ENCODE measurements at places on chromosomes 7 and 10.

DNA sequence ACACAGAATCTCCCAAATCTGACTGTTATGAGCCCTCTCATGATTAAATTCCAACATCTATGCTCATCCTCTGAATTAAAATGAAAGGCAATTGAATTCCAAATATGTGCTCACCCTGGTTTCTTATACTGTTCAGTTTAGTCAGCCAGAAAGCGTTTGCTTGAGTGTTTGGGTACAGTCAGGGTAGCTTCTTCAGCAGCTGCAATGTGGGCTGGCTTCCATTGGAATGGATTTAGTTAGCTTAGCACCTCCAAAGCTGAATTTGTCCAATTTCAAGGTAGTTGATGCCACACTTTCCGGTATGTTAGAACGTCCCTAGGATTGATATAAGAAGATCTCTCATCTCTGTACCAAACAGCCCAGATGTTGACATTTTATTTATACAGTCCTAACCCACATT, 9.3 kb downstream of the KLHL7 start:
- no peak for DNase-seq

DNA sequence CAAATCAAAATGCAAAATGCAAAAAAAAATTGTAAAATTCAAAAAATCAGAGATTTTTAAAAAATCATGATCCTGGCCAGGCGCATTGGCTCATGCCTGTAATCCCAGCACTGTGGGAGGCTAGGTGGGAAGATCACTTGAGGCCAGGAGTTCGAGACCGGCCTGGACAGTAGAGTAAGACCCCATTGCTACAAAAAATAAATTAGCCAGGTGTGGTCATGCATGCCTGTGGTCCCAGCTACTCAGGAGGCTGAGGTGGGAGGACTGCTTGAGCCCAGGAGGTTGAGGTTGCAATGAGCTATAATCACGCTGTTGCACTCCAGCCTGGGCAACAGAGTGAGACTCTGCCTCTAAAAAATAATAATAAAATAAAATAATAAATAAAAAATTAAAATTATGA, 155.8 kb upstream of the TCF7L2 start:
- DNase-seq, result no peak

GRCh38 chr7:28135760-28136159, 44.8 kb downstream of the JAZF1 start:
- no peak for DNase-seq

DNA sequence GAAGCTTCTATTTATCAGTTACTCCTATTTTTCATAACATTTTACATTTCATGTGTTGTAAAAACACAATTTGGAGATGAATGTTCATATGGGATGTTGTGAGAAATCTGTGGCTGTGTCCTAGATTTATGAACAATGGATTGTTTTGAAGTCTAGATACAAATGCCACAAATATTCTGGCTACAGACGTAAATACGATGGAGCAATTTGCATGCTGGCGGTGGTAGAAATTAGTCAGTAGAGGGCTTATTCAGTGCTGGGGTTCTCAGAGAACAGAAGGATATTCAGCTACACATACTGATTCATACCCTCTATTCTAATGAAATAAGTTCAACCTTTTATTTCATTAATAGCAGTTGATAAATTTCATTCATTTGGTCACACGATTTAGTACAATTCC, 48.8 kb downstream of the PLPP4 start:
- DNase-seq, result no peak

DNA sequence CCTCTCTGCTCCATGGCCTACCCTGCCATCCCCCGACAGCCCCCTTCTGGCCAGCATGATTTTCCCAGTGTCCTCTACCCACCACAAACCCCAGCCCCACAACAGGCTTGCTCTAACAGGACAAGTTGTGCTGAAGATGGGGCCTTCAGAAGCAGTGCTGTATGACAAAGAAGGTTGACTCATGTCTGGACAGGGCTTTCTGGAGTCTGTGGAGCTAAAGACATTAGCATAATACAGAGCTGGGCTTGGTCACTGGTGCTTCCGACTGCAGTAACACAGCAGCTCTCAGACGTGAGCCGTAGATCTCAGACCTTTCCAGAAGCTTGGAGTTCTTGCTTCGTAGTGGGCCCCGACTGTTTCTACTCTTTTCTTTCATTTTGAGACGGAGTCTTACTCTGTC, 100.5 kb downstream of the GTF2IRD1 start:
- DNase-seq, result no peak

DNA sequence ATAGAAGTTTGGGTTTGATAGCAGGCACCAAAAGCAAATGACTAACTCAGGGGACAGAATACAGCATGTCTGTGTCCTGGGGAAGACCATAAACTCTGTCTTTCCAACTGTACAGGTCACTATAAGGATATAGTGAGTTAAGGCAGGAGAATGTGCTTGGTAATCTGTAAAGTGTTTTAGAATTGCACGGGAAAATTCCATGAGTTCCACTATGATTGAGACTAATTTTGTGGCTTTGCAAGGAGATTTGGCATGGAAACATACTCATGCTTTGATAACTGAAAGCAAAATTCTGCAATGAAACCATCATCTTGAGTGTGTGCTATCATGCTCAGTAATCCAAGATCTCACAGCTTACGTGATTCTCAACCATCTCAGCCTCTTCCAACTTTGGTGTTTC, 152.6 kb downstream of the PKD1L1 start:
- DNase-seq, result no peak

GRCh38 chr7:122155566-122155965, 11.5 kb upstream of the AASS start:
- no peak for DNase-seq

DNA sequence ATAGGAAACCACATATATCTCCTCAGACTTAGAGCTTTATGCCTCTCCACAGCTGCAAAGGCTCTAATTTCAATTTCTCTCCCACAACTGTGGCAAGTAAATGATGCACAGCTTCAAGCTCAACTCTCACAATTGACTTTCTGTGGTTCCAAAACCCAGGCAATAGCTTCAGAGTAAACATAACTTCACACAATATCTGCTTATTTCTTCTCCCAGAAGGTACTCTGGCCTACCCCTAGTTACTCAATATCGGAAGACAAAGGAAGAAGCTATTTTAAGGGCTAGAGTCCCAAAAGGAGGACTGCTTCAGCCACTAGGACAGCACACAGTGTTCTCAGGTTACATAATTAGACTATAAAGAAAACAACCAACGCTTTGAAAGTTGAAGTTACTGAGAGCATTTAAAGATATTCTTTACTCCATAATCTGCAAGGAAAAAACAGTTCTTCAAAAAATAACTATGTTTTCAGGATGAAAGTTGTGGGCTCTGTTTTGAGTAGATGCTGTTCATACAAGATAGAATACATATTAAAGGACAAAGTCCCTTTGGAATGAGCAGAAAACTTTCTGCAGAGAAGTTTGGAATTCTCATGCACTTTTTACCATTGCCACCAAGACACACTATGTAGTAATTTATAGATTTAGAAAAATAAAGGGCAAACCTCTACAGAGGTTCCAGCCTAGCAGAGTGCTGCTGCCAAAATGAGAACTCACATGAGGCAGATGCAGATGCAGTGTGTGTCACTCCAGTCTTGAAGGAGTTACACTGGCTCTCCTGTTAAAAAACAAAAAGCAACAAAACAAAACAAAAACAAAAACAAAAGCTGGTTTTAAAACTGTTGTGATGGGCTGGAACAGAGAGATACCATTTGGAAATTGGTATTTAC, 81.8 kb downstream of the NT5C2 start:
- no peak for DNase-seq

GRCh38 chr7:101971457-101971856, 154.0 kb downstream of the CUX1 start:
- DNase-seq, result no peak

GRCh38 chr10:120436439-120437112, 20.5 kb upstream of the PLPP4 start:
- no peak for DNase-seq

DNA sequence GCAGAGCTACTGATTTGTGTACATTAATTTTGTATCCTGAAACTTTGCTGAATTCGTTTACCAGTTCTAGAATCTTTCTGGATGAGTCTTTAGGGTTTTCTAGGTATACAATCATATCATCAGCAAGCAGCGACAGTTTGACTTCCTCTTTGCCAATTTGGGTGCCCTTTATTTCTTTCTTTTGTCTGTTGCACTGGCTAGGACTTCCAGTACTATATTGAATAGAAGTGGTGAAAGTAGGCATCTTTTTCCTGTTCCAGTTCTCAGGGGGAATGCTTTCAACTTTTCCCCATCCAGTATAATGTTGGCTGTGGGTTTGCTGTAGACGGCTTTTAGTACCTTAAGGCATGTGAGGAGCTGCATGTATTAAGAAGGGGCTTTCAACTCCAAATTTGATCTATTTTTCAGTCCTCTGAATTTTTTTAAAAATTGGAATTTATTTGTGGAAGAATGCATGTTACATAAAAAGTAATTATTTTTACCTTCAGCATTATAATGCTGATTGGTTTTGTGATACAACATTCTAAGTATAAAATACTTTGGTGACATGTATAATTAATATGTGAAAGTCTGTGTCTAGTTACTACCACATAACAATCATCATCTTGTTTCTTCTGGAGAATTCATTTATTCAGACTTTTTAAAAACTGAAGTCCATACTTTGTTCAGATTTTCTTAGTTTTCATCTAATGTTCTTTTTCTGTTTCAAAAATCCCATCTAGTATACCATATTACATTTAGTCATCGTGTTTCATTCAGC, 49.6 kb downstream of the CPED1 start:
- no peak for DNase-seq

- DNase-seq, result no peak
These were observed 45.7 kb downstream of the POLR3A start for GRCh38 chr10:77983384-77984341.

DNA sequence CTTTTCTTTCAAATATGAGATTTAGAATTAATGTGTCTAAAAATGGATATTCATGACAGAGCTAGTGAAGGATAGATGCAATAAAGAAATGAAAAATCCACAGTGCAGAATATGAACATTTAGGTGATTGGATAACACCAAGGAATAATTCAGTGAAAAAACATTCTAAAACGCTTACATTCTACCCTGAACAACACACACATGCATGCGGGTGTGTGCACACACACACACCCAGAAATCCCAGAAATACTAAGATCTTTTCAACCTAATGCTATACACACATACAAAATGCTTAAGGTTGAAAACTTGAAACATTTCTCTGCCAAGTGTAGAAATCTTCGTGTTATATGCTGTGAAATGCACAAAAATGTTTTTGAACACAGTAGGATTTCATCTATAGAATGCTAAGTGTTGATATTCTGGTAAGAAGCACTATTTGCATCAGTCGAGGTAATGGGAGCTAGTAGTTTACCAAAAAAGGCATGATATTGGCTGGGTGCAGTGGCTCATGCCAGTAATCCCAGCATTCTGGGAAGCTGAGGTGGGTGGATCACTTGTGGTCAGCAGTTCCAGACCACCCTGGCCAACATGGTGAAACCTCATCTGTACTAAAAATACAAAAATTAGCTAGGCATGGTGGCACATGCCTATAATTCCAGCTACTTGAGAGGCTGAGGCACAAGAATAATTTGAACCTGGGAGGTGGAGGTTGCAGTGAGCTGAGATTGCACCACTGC, 600.6 kb downstream of the PHTF2 start:
- no peak for DNase-seq

DNA sequence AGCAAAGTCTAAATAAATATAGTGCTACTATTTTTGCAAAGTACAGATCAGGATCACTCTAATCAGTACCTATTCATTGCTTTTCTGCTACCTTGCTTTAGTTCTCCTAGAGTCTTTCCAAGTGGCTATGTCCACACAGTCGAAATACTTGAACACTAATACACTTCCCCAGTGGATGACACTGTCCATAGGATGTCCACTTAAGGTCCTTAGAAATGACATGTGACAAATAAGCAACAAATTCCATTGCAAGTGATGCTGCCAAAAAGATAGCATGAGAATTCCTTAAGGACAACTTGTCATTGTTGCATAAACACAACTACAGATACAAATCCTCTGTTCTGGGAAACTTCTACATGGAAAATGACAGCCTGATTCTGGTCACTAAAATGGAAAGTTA, 93.6 kb downstream of the ANK3 start:
- no peak for DNase-seq

DNA sequence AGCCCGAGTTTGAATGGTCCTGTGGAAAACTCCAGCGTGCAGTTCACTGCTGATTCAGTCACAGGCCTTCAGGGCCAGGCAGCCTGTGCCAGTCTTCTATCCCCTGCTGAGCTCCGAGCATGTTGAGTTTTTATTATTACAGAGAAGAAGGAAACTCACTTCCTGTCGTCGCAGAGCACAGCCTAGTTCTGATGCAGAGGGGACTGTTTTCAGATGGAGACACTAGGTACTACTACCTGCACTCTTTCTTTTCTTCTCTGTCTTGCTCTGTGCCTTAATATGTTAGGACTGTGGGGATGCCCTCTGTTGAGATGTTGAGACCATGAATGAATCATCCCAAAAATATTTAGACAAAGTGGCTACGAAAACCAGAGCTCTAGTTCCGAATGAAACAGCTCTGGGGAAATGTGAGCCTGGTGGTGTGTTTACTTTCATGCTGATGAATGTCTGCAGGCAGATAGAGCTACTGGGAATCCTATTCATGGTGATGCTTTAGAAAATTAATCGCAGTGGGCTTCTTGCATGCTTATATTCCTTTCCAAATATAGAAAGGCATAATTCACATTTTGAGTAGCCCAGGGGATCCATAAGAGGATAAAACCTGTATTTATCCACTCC, 29.6 kb downstream of the CASP7 start:
- no peak for DNase-seq

- no peak for DNase-seq
These were observed 137.7 kb downstream of the RTKN2 start for GRCh38 chr10:62130948-62131347.

DNA sequence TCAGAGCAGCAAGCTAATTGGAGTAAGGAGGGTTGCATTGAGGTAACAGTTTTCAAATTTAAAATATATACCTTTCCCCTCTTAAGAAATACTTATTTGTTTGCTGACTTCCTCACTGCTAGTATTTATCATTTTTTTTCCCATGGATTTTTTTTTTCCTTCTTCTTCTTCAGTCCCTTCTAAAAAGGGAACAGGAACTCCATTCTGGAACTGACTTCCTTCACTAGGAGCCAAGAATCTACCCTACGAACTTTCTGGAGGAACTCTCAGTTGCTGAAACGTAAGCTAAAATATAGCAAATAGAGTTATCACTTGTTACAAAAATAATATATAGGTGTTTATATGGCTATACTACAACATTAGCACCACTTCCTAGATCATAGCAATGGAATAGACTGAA, 95.4 kb downstream of the HGF start:
- no peak for DNase-seq

GRCh38 chr10:80185578-80186299, 19.6 kb downstream of the ANXA11 start:
- DNase-seq, result no peak

- no peak for DNase-seq
These were observed 240.6 kb upstream of the GNAI1 start for GRCh38 chr7:79893991-79894390.

- no peak for DNase-seq
These were observed 277.1 kb upstream of the ZNF32 start for GRCh38 chr10:43925793-43926192.

DNA sequence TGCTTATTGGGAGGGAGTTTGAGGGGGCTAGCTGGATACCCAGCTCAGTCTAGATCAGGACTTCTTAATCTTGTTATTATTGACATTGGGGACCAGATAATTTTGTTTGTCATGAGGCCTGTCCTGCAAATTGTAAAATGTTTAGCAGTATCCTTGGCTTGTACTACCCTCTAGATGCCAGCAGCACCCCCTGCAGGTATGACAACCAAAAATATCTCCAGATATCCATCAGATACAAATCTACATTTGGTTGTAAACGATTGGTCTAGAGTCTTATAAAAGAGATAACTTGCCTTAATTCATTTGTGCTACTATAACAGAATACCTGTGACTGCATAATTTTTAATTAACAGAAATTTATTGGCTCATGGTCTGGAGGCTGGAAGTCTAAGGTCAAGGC, 1232.2 kb downstream of the XPNPEP1 start:
- no peak for DNase-seq
